ENCODE measurements at places on chromosomes 1 and 21.

GRCh38 chr1:5632224-5632623 is 360.0 kb downstream of the NPHP4 start:
- DNase-seq = no peak

DNA sequence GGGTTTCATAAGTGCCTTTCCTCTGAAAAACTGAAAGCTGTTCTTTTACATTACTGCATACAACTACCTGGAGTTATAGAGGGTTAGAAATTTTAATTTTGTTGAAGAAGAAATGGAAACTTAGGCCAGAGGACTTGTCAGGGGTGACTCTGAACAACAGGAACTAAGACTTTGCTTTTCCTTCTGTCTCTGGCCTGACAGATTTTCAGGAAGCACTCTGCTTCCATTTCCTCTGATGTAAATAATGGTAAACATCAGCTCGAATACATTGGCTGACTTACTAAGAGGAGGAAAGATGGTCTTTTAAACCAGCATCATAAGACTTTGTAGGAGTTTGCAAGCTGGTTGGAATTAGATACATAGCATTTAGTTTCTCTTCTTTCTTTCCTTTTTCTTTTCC is 27.1 kb upstream of the PLEKHM2 start:
- no peak for DNase-seq

DNA sequence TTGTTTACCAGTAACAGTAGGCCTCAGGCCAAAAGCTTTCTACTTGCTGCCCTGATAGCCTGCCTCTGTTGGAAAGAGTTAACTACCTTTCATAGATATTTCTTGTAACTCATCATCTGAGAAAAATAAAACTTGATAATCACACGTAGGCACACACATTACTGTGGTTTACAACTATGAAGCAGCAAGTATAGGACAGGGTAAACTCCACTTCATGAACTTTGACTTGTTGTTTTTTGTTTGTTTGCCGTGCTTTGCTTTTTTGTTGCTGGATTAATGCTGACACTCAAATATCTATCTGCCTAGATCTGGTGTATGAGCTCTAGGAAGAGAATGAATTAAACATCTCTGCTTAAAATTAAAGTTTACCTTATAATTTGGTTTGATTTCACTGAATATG is 924.7 kb upstream of the ADGRL2 start:
- DNase-seq = no peak

DNA sequence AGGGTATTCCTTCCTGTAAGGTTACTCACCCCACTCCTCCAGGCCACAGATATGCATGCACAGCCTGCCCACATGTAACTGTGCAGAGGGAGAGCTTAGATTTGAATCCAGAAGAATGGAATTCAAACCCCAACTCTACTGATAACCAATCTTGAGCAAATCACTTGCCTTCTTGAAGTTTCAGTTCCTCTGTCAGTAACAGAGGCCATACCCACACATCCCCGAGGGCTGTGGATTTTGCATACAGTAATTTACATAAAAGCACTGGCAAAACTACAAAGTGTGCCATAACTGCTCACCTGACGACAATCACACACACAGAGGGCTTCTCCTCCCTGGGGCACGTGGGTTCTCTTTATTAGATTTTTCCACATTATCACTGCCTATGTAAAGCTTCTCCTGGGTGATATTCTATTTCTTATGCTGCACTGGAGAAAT is 18.6 kb downstream of the CD247 start:
- peak; percentile 57 for DNase-seq

GRCh38 chr1:208208132-208208487 is 36.1 kb downstream of the PLXNA2 start:
- no peak for DNase-seq

- DNase-seq = no peak
These were observed 19.9 kb upstream of the SAMD11 start for GRCh38 chr1:903721-904271.

DNA sequence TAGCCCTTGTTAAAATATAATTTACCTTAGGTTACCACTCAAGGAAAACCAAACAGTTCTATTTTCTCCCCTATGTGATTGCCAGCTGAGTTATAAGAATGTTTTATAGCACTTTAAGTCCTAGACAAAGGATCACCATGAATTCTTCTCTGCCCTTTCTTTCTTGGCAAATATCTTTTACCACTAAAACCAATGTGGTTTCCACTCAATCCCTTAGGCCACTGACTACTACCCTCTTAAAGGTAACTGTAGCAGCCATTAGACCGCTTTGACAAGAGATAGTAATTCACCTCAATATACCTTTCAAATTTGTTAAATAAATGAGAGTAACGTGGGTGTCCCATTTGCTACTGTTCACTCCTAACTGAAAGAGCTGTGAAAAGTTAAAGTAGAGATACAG is 307.9 kb upstream of the PRMT6 start:
- DNase-seq = no peak

DNA sequence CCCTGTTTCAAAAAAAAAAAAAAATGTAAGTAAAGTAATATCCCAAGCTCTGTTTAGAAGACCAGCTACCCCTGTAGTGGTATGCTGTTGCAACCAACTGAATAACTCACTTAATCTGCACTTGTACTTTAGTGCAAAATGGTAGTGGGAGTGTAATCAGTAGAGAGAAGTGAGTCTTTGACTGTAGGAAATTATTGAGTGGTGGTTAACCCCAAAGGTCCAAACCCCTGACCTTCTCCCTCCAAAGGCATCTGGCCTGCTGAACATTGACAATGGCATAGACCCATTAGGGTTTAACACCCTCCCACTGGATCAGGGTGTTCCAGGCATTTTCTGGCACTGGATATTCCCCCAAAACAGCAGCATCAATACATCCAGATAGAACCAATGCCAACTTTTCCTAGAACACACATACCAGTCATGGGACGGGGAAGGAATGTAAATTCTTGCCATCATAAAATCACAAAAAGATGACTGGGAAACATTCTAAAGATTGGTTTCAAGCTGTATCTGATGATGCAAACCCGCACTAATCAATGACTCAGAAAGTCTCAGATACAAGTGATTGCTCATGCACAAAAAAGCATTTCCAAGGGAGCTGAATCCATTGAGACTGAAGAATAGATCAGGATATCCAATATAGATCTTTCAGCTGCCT is 110.3 kb downstream of the MRPL39 start:
- DNase-seq = no peak

Measured in activated naive CD4-positive, alpha-beta T cell treated with anti-CD3 and anti-CD28 coated beads, Interleukin-2, amount 10 ng/mL, durations not matched to agents 7 days and 5 days (primary cell).